GM23248 (cell line): ENCODE measurements at places on chromosomes 16 and 17. TPM values are rescaled to one million over a fixed set of nuclear protein-coding genes. Genes with fewer than 3 reads are reported as not detected.

The DCTPP1 gene
- polyA plus RNA-seq = 45.7 and 47.3 TPM in 2 replicates

GRCh38 chr17:8893621-8894201 lies 26.2 kb upstream of the PIK3R6 start:
- no peak overlapping the region for H3K4me3 ChIP-seq
- no peaks in the 10 kb centered on the region for H3K36me3 ChIP-seq
- DNase-seq = no peak
- H3K4me1 ChIP-seq = no peaks in the 10 kb centered on the region
- H3K27me3 ChIP-seq = no peaks in the 10 kb centered on the region; the same call in 1 of the 2 replicates
- no peak overlapping the region for H3K27ac ChIP-seq

The CD300H gene
- not detected in 2 replicates for polyA plus RNA-seq

The CDH16 gene
- polyA plus RNA-seq = not detected in 2 replicates

GRCh38 chr16:73096510-73096909 lies 48.6 kb upstream of the ZFHX3 start:
- H3K36me3 ChIP-seq = no peaks in the 10 kb centered on the region
- H3K4me1 ChIP-seq = no peaks in the 10 kb centered on the region
- DNase-seq = no peak
- no peaks in the 10 kb centered on the region for H3K27me3 ChIP-seq

The SLC9A5 gene
- polyA plus RNA-seq = 2.5 and 2.6 TPM in 2 replicates

The DYNLRB2 gene
- polyA plus RNA-seq = 1.1 TPM in 1 of 2 replicates, not detected in the other
